Heart left ventricle (tissue), 16 donors: ENCODE measurements at places on chromosomes 1 and 21. TPM values are rescaled to one million over a fixed set of nuclear protein-coding genes. Genes with fewer than 3 reads are reported as not detected.

The NLRP3 gene
- total RNA-seq = 0.62 TPM

The UBE2U gene
- not detected for total RNA-seq

The WNT3A gene
- not detected for total RNA-seq

The UTS2 gene
- total RNA-seq = not detected

The PLA2G2C gene
- not detected for total RNA-seq

The F3 gene
- total RNA-seq = 69.7 TPM

The PCAT6 gene
- total RNA-seq = 2.0 TPM

The JAM2 gene
- total RNA-seq = 15.4 TPM

The HSD11B1 gene
- 36.1 TPM for total RNA-seq

The DNAJC11 gene
- total RNA-seq = 47.8 TPM

The CD1B gene
- total RNA-seq = not detected

The DPT gene
- total RNA-seq = 33.0 TPM

The PRMT2 gene
- total RNA-seq = 73.5 TPM

The RXRG gene
- total RNA-seq = 6.6 TPM

The CFHR1 gene
- total RNA-seq = 0.29 TPM

The RNF207 gene
- total RNA-seq = 126 TPM
